ENCODE measurements at places on chromosomes 4 and X. TPM values are rescaled to one million over a fixed set of nuclear protein-coding genes. Genes with fewer than 3 reads are reported as not detected.

OCIAD1 gene
- total RNA-seq = 165 TPM

GRCh38 chr4:41103657-41104056 lies 110.7 kb downstream of the APBB2 start:
- no peak for DNase-seq

GPC4 gene
- 98.0 TPM for total RNA-seq

PNMA3 gene
- total RNA-seq = not detected

DNA sequence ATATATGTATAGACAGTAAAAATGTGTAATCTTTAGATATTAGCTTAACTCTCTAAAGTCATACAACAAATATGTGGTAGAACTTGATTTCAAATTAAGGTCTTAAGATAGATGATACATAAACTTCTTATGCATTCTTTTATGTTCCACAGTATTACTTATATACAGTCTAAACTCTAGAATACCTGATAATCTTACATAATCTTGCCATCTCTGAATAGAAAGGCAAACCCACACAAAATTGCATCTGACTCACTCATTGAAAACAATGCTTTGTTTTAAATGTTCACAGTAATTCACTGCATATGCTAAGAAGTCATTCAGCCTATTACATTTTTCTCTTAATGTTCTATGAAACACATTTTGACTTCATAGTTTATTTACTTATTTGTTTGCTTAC lies 10.1 kb downstream of the SULT1B1 start:
- no peak for DNase-seq

PCDH18 gene
- total RNA-seq = 69.3 TPM

STATH gene
- not detected for total RNA-seq

CXCL13 gene
- not detected for total RNA-seq

- no peak for DNase-seq
Observed at GRCh38 chrX:143664302-143664701, 28.4 kb upstream of the SLITRK4 start.

NPNT gene
- total RNA-seq = not detected

DNA sequence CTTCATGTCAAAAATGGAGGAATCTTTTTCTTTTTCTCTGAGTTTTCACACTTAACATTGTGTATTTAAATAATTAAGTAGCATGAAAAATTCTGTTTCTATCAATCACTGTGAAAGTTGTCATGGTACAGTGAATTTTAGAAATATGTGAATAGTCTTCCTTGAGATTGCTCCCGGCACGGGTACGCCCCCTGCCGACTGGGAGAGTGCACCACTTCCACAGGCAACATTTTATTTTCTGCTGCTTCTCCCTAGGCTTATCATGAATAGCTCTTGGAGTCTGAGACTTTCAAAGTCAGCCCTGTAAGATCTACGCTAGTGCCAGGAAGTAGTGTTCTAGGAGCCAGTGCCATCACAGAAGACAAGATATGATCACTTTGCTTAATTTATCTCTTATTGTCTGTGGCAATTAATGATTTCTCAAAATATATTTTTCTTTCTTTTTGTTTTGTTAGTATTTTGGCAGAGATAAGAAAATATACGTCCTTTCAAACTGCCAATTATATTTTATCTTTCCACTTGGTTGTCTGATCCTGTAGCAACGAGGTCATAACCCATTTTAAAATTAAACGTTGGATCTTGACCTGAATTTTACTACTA lies 763.8 kb upstream of the AADAT start:
- peak; percentile 85 for DNase-seq

DNA sequence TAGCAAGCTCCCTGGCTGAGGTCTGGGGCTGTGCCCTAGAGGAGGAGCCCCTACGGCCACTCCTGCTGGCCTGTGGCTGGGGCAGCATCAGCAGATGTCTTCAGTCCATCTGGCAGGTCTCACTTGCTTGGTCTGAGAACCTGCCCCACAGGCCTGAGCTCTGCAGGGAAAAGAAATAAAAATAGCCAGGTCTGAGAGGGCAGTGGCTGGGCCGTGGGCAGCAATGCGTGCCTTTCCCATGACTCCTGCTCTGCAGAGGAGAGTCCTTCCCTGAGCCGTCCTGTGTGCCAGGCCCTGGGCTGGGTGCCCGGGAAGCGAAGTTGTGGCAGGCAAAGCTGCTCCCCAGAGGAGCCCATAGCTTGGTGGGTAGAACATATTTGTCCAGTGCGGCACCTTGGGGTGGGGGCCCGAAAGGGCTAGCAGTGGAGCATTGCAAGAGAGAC lies 11.3 kb upstream of the KIAA0232 start:
- no peak for DNase-seq

NLGN4X gene
- not detected for total RNA-seq

GRCh38 chrX:136759968-136760367 lies 20.8 kb downstream of the ARHGEF6 start:
- DNase-seq = no peak

NIPAL1 gene
- total RNA-seq = 0.42 TPM

GRCh38 chr4:152478461-152479237 lies 57.2 kb downstream of the FBXW7 start:
- DNase-seq = no peak

GRCh38 chr4:113012786-113013185 lies 36.7 kb upstream of the ANK2 start:
- DNase-seq = no peak

- no peak for DNase-seq
Observed at GRCh38 chr4:124943938-124944337, 231.4 kb upstream of the ANKRD50 start.

DNA sequence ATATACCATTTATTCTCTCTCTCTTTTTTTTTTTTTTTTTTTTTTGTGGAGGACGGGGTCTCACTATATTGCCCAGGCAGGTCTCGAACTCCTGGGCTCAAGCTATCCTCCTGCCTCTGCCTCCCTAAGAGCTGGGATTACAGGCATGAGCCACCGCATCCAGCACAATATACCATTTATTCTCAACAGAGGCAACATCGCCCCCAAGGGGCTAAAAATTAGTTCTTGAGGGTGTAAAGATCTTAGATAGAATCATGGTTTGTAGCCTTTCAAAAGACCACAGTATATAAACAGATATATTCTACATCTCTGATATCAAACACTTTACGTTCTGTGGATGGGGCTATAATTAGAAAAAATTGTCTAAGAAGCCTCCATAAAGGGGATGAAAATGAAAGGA lies 39.8 kb upstream of the TCEAL2 start:
- DNase-seq = no peak

PCDH10 gene
- 11.0 TPM for total RNA-seq

DNA sequence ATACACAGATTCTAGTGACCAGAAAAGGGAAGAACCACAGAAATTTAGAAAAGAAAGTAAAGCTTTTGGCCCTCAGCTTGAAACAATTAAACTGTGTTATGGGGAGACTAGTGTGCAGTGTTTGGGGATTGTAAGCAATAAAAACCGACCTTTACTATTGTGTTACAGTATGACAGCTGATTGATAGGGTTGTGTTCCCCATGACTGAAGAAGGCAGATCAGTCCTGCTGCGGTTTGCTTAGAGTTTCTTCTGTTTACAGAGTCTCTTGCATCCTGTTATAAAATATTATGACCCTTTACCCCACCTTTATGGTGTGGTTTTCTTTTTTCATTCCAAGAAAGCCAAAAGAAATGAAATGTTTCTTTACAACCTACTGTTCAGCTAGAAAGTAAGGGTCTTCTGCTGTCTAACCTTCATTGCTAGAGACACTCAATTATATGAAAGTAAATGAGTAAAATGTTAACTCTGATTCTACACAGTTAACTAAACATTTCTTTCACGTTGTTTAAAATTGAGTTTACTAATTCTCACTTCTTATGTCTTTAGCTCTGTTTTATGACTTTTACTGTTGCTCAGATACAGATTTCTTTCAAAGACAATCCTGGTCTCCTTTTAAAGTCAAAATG lies 18.1 kb downstream of the CHIC1 start:
- DNase-seq = no peak

Measured in osteocyte (in vitro differentiated cells).